Mesothelial cell of epicardium (in vitro differentiated cells): ENCODE measurements at places on chromosomes 13 and 19. TPM values are rescaled to one million over a fixed set of nuclear protein-coding genes. Genes with fewer than 3 reads are reported as not detected.

Gene NKG7
- not detected in 3 replicates for total RNA-seq

Gene NPAS1
- total RNA-seq: 3.4 to 3.9 TPM (median 3.9 TPM) in 3 replicates

Gene C19orf25
- total RNA-seq: 29.4 to 34.2 TPM (median 30.0 TPM) in 3 replicates

Gene WDR88
- total RNA-seq: not detected in 3 replicates

Gene INSR
- 42.3 to 46.5 TPM (median 44.7 TPM) in 3 replicates for total RNA-seq

Gene SMARCA4
- total RNA-seq: 251 to 274 TPM (median 259 TPM) in 3 replicates

Gene KISS1R
- 1.0 to 1.5 TPM (median 1.1 TPM) in 3 replicates for total RNA-seq

Gene CRLF1
- 0.89 to 2.0 TPM (median 1.0 TPM) in 3 replicates for total RNA-seq

Gene PCDH8
- total RNA-seq: 0.09 to 0.25 TPM (median 0.23 TPM) in 3 replicates

Gene IGFL3
- not detected in 3 replicates for total RNA-seq

Gene FFAR1
- total RNA-seq: 0.96 to 1.3 TPM (median 1.2 TPM) in 3 replicates

Gene ZNF284
- 5.0 to 5.6 TPM (median 5.3 TPM) in 3 replicates for total RNA-seq

Gene PTPRH
- total RNA-seq: 10.4 to 10.7 TPM (median 10.5 TPM) in 3 replicates

Gene ZNF776
- 29.1 to 30.4 TPM (median 29.7 TPM) in 3 replicates for total RNA-seq

Gene CCDC159
- 29.6 to 34.9 TPM (median 34.2 TPM) in 3 replicates for total RNA-seq

Gene KLK15
- not detected in 3 replicates for total RNA-seq
